MV-4-11 (cell line): ENCODE measurements at places on chromosomes 4 and X.
A peak's percentile ranks its signal among the peaks of the same experiment; 100 is the strongest.

- peak; percentile 17 for DNase-seq
Measured at GRCh38 chr4:5955856-5956255, 62.4 kb downstream of the C4orf50 start.

- DNase-seq = no peak
Measured at GRCh38 chr4:148415500-148415899, 26.7 kb downstream of the NR3C2 start.

- DNase-seq = no peak
Measured at GRCh38 chr4:48195853-48196252, 61.8 kb upstream of the TXK start.

GRCh38 chr4:81648576-81649275, 177.0 kb upstream of the RASGEF1B start:
- no peak for DNase-seq

DNA sequence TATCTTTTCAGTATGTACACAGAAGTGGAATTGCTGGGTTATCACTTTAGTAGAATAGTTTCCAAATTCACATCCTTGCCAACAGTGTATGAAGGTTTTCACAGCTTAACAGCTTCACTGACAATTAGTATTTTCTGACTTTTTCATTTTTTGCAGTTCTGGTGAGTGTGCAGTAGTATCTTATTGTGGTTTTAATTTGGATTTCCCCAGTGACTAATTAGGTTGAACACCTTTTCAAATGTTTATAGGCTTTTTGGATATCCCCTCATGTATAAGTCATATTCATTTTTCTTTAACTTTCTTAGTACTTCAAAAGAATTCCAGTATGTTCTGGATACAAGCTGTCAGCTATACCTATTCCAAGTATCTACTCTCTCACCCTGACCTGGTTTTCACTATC, 37.1 kb downstream of the BRCC3 start:
- no peak for DNase-seq

DNA sequence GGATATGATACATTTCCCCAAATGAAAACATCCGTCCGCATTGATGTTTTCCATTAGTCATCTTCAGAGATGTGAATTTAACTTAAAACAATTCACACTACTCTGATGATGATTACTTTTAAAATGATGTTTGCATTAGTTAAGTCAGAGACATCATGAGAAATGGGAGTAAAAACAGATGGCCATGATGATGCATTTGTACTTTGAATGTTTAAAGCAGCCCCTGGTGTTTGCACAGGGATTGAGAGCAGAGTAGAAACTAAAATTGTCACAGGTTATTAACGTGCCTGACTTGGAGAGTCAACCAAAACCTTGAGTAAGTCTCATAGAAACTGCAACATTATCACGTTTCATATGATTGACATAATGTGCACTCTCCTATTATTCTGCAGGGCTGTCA, 117.2 kb downstream of the CFAP299 start:
- DNase-seq = no peak

DNA sequence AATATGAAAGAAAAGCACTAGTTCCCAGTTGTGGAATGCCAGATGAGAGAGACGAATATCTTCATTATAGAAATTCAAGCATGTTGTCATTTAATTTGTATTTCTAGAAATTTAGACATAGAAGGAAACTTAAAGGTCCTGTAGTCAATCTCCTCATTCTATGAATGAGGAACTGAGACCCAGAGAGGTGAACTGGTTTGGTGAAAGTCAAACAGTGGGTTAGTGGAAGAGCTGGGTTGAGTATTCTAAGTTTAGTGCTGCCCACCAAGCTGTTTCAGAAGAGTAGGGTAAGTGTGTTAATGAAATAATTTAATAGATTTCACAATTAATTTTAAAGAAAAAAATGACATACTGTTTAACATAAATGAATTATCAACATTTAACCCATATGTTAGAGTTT, 655.2 kb downstream of the FAM133A start:
- no peak for DNase-seq

GRCh38 chr4:78616046-78616498, 64.5 kb downstream of the ANXA3 start:
- DNase-seq = no peak

GRCh38 chr4:162497564-162498167, 333.9 kb upstream of the FSTL5 start:
- DNase-seq = peak; percentile 47

DNA sequence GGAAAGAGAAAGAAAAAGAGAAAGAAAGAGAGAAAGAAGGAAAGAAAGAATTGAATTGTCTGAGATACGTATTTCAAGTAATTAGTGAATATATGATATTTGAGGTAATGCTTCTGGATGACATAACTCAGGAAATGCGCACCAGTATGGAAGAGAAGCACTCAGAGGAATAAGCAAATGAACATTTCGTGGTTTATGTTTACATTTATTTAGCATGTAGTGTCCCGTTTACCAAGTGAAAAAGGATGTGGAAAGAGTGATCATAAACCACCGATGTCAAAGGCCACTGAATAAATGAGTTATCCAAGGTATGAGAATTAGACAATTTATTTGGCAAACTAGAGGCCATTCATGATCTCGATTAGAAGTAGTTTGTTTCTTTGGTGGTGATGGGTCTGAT, 200.4 kb downstream of the ARAP2 start:
- DNase-seq = no peak

GRCh38 chrX:48059296-48059639, 12.2 kb downstream of the ZNF630 start:
- DNase-seq = no peak

- DNase-seq = no peak
Measured at GRCh38 chr4:60020389-60020788, 1179.7 kb upstream of the ADGRL3 start.

DNA sequence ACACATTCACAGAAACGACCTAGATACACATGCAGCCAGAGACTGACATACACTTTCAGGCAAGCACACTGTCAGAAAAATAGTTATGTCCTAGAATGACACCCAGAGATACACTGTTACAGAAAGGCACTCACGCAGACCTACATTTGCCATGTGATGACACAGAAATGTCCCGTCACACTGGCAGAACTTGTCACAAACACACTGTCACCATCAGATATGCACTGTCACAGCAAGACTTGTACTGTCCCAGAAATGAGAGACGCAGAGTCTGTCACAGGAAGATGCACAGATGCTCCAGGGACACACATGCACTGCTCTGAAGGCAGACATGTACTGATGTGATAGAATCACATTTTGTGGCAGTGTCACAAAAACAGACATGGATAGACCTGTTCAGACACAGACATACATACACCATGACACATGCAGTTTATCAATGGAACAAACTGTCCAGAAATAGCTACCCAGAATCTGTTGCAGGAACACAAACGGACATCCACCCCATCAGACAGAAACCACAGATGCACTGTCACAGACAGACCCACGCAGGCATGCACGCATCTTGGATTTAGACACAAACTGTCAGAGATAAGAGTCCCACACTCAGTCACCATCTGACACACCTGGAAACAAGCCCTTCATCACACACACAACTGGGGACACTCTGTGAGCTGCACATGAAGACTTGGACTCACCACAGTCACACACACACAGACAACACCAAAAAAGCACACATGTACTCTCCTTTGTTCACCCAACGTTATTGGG, 1.3 kb upstream of the PIM2 start:
- peak; percentile 46 for DNase-seq

DNA sequence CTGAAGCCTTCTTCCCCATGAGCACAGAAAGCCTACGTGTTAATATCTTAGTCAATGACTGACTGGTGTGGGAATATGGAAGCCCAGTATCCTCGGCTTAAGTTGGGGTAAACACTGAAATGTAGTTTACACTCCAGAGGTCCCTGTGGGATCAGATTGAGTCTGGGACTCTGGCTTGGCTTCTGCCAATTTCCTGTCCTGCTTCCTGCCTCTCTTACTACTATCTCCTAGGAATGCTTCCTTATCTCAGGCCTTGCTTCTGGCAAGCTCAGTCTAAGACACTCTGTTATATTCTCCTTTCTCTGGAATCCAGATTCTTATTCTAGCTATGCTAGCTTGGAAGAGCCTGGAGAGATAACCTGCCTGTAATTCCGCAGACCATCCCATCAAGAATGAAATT, 174.0 kb upstream of the LDB2 start:
- no peak for DNase-seq

DNA sequence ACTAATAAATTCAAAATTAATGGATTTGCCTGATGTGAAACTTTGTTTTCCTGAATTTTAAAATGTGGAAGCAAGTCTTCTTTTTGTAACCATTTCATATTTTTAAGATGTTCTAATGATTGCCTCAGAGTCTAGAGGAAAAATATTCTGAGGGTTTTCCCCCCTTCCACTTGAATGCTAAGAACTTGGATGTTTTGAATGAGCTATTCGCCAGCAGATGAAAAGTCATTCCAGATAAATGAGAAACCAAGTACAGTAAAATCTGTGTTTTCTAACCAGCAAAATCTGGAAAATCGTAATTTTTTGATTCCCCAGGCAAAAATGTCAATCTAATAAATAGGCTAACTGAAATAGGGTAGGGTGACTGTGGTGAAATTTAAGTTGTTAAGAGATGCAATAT, 45.6 kb downstream of the SLIT2 start:
- no peak for DNase-seq

DNA sequence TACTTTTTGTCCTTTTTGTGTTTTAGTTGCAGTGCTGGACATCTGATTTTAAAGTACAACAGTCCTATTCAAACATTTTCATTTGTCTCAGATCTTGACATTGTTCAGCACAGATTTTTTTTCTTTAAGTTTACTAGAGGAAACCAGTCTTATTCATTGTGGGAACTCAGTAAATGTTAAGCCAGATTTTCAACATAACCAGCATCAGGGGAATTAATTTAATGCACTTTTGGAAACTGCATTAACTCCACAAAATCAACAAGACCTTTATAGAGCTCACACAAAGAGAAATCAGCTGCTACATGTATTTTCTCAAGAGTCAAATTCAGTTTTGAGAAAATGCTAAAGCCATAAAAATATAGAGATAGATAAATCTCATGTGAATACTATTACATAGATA, 9.9 kb downstream of the CPE start:
- no peak for DNase-seq

DNA sequence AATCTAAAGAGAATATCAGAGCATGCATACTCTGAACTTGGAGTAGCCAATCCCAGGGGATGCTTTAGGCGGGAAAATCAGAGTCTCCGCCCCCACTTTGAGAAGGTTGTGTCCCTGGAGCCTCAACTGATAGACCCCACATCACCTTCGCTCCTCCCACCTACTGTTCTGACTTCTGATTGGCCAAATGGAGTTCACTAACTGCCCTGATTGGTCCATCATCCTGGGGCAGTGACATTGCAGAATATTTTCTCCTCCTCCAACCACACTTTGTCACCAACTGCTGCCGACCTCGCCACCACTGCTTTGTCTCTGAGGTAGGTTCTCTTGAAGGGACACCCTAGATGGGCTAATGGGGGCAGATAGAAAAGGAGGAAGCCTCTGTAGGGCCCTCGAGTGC, 22.7 kb upstream of the SPACA5B start:
- DNase-seq = no peak

GRCh38 chrX:104112326-104112951, at the start of gene ZCCHC18:
Gene ZCCHC18, plus strand, starts transcription at chrX:104112523. Its CDS starts 1,589 bp downstream, at chrX:104114112.
- no peak for DNase-seq

DNA sequence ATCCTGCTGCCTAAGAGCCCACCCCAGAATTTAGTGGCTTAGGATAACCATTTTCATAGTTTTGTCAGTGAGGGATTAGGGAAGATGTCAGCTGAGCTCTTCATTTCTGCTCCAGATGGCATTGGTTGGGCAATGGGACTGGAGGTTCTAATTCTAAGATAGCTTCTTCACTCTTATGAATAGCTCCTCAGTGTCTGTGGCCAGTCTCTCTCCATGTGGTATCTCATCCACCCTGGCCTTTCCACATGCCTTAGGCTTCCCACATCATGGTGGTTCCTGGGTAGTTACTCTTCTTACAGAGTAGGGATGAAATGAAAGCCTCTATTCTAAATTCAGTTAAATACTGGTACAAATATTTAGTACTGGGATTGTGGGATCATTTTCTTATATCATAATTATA, 31.3 kb downstream of the REPS2 start:
- no peak for DNase-seq

- DNase-seq = no peak
Measured at GRCh38 chr4:182944484-182945213, 27.5 kb upstream of the DCTD start.

DNA sequence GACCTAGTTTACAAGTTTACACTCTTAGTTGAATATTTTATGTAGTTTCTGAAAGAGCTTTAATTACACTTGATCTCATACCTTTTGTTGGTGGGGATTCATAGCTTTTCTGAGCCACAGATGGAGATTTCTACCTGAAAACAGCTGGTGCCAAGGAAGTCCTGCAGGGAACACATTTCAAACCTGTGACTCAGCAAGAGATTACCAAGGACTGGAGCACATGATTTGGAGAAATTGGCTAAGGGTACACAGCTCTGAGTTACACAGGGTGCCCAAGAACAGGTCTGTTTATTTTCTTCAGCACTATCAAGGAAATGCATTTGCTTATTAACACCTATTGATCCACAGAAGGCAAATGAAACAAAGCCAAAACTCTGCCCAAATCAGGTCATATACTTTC, 691.5 kb downstream of the KCTD8 start:
- no peak for DNase-seq

GRCh38 chr4:164828955-164829354, 48.0 kb upstream of the APELA start:
- DNase-seq = no peak

GRCh38 chr4:55437823-55438222, 42.1 kb downstream of the TMEM165 start:
- DNase-seq = no peak

GRCh38 chr4:55768291-55768690, 51.3 kb upstream of the EXOC1L start:
- no peak for DNase-seq

DNA sequence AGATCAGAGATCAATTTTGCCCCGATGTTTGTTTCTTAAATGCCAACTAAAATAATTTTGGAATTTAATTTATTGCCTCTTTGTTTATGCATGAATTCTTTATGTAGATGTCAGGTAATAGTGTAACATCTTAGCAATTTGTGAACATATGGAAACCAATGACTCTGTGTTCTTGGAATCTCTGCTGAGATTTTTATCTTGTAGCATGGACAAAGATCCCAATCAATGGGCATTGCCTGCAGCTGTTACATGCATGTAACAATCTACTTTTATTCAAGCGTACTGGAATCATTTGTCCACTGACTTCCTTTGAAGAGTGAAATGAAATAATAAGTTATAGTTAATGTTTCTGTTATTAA, 61.6 kb upstream of the ARSJ start:
- DNase-seq = no peak

- no peak for DNase-seq
Measured at GRCh38 chr4:8227201-8227770, 28.2 kb downstream of the SH3TC1 start.

DNA sequence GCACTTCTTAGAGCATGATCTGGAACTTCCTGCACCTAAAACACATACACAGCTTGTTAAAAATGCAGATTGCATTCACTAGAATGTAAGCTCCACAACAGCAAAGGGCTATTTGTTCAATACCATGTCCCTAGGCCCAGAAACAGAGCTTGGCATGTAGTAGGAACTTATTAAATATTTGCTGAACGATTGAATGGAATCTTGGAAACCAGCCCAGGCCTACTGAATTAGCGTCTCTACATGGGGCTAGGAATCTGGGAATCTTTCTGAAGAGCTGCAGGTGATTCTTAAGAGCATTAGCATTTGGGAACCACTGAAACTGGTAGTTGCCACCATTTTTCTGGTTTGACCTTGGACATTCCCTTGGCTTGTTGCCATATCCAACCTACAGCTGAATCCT, 234.1 kb downstream of the STIM2 start:
- no peak for DNase-seq

- DNase-seq = no peak
Measured at GRCh38 chr4:176709417-176709816, 83.3 kb downstream of the VEGFC start.
